GM03348 (cell line): ENCODE measurements at places on chromosomes 7 and 10.
A peak's percentile ranks its signal among the peaks of the same experiment; 100 is the strongest.

GRCh38 chr10:49526619-49527018 is 12.3 kb downstream of the ERCC6 start:
- peak; percentile 53 for DNase-seq

GRCh38 chr10:86281396-86281795 is 85.2 kb downstream of the GRID1 start:
- no peak for DNase-seq

GRCh38 chr10:86164174-86164774 is 202.3 kb downstream of the GRID1 start:
- DNase-seq = no peak

DNA sequence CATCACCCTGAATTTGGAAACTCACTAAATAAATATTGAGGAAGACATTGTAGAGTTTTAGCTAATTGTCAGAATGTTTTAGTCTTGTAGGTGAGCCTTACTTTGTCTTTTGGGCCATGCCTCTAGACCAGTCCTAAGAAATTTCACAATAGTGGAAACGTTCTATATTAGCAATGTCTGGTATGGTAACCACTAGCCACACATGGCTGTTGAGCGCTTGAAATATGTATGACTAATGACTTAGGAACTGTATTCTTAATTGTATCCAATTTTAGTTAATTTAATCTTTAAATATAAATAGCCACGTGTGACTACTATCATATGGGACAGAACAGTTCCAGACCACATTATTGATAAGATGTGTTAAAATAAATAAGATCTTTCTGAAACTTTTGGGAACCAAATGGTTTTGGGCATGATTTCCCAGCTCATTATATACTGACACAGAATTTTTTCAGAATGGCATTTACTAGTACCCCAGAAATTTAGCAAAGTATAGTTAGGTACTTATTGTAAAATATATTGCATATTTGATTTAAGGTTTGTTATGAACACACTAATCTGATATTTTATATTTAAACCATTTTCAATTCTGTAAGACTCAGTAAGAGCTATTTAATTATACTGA is 95.0 kb downstream of the VPS50 start:
- peak; percentile 77 for DNase-seq

DNA sequence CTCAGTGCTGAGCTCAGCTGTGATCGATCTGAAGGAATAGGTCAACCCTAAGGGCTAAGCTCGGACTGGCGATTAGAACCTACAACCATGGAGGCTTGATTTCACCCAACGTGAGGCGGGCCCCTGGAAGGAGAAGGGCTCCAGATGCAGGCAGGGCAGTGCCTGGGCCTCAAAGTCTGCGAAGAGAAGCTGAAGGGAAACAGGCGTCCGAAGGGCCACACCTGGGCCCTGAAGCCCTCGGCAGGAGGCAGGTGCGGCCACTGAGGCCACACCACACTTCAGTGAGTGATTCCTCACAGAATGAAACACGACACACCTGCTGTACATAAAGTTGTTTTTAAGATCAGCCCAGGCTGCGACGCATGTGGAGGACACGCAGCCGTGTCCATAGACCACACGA is 198.7 kb downstream of the PTPRN2 start:
- no peak for DNase-seq

- DNase-seq = no peak
Measured at GRCh38 chr10:119505588-119506315, 36.8 kb downstream of the RGS10 start.

GRCh38 chr7:16083931-16084330 is 337.4 kb downstream of the CRPPA start:
- no peak for DNase-seq

DNA sequence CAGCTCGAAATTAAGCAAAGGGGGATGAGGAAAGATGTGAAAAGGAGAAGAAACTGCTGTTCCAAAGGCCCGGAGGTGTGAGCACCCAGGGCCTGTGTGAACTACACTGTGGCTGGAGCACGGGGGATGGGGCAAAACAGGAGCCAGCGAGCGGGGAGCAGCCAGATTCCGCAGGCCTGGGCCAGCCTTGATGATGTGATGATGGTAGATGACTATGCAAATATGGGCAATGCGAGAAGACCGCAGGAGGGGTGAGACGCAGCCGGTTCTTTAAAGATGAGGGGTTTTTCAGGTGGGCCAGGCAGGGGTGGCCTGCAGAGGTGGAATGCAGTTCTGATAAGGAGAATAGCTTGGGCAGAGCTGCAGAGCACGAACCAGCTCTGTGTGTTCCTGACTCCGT is 61.5 kb downstream of the LANCL2 start:
- DNase-seq = no peak

GRCh38 chr10:114310346-114310745 is 71.3 kb downstream of the VWA2 start:
- DNase-seq = no peak

DNA sequence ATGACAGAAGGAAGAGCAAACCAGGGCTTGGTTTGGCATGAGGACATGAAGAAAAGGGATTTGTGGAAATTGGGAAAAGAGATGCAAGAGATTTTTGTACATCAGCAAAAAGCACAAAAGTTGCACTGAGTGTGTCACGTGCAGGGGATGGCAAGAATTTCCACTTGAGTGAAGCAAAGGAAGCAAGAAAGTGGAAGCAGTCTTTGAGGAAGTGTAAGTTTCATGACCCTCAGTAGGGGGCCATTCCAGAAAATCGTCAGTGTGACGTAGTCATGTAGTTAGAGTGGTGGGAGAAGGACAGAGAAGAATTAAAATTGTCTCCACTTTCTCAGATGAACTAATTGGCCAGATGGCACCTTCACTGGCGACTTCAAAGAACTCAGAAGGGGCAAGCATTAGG is 123.3 kb upstream of the FZD1 start:
- DNase-seq = no peak

DNA sequence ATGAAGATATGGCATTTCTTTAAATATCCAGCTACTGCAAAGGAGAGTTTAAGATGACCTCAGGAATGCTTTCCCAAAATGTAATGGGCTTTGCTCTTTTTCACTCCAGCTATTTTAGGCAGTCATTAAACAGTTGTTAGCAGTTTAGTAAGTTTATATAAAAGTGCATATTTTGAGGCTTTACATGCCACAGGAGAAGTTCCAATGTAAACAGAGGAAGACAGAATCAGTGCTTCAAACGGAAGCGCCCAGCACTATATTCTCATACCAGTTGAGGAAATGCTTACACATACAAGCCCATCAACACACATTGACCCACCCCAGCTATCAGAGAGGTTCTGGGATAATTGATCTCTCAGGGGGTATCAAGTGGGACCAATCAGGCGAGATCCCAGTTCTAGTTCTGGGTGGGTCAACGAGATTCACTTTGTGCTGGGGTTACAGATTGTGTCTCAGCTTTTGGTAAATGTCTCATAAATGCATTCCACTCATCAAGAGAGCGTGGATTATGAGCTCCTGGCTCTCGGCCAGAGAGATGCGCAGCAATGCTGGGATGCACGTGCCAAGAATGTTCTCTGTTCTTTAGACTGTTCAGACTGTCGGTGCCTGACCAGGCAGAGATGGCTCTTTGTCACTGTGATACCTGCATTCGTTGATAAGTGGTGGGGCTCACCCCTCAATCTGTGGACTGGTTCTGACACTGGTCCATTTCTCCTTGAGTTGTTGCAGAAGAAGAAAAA is 55.0 kb downstream of the CACNB2 start:
- DNase-seq = peak; percentile 11

- DNase-seq = no peak
Measured at GRCh38 chr7:154231732-154232131, 179.5 kb downstream of the DPP6 start.

DNA sequence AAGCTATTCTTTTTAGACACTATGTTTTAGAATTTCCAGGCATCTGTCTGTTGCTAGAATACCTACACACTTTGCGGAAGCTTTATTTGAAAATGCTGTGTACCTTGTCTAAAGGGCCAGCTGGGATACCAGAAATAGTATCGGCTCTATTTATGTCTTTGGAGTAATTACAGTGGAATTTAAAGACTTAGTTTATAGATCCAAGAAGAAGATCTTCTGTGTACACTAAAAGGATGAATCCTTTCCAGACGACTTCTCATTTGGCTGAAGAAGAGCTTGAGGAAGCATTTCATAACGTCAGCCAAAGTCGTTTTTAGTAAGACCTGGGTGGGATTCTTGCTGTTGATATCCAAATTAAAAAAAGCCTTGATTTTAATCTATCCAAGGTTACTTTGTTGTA is 365.9 kb downstream of the INHBA start:
- no peak for DNase-seq

GRCh38 chr10:72170263-72170662 is 45.5 kb upstream of the ANAPC16 start:
- no peak for DNase-seq

DNA sequence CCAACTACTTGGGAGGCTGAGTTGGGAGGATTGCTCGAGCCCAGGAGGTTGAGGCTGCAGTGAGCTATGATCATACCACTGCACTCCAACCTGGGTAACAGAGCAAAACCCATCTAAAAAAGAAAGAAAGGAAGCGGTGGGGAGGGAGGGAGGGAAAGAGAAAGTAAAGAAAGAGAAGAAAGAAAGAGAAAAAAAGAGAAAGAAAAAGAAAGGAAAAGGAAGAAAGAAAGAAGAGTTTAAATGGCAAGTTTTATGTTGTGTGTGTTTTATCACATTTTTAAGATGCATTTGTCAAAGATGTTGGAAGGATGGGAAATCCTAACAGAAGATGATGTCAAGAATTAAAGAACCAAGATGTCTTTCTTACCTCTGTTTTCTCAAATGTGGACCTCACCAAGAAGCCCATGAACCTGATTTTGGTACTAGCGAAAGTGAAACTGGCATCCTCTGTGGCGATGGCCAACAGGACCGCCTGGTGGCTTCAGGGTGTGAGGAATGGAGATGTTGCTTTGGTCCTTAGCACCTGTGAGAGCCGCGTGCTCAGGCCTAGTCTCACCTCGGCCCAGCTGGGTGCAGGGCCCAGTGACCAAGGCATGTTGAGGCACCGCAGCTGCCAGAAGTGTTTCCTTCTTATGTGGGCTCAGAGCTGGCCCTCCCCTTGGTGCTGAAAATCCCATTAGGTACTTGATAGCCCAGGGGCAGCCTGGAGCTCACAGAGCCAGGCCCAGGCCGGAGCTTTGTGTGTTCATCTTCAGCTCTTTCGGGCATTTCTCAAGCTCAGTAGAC is 9.8 kb downstream of the UCMA start:
- DNase-seq = no peak

GRCh38 chr10:129397198-129397974 is 69.7 kb upstream of the MGMT start:
- DNase-seq = no peak

DNA sequence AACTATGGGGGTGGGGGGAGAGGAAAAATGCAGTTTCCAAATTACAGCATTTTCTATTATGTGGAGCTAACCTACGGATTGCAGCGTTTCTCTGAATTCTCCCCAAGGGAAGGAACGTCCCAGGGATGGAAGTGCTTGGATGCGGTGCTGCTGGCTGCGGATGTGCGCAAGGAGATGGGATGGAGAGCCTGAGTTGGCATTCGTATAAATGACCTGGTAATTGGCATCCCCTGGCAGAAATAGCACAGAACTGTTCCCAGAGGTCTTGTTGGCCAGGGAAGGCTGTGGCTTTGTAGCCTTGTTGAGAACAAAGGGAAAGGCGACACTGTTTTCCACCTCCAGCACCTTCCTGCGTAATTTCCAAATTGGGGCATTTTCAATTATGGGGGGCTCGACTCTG is 2.7 kb downstream of the ORAI2 start:
- DNase-seq = no peak

DNA sequence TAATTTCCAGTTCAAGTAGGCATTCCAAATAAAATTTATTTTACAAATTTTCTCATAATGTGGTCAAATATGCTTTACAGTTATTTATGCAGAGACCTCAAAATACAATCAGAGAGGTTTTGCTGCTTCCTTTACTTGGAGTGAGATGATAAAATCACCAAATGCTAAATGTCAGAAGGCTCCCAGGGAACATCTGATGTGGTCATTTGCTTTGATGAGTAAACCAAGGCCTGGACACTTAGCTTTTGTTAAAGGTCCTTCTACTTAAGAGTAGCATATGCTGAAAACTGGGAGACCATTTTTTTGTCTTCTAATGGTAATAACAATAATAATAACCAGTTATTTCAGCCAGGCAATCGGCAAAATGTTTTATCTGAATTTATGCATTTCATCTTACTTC is 60.6 kb upstream of the AKR1E2 start:
- DNase-seq = no peak

GRCh38 chr10:117496616-117497028 is 45.9 kb upstream of the EMX2 start:
- peak; percentile 89 for DNase-seq

DNA sequence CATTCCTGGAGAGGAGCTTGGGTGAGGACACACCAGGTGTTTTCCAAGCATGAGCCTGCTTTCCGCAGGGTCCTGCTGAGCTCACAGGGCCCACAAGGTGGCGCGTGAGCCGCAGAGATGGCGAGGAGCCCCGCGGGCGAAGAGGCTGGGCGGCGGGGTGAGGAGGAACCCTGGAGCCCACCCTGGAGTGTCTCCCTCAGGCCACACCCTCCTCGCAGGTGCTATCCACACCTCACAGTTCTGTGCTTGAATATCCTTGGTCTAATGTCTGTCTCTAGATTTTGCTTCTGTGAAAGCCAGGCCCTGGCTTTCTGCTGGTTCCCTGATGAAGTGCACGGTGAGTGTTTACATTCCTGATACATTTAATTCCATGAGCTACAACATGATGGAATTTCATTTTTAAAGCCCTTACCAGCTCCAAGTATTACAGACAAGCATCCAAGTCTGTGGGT is 433.6 kb downstream of the ACTR3B start:
- DNase-seq = no peak

- no peak for DNase-seq
Measured at GRCh38 chr10:68829521-68829920, 2.2 kb downstream of the STOX1 start.

GRCh38 chr7:121373177-121373576 is 22.9 kb downstream of the FAM3C start:
- DNase-seq = no peak

- no peak for DNase-seq
Measured at GRCh38 chr10:25191162-25191895, 16.5 kb downstream of the GPR158 start.

DNA sequence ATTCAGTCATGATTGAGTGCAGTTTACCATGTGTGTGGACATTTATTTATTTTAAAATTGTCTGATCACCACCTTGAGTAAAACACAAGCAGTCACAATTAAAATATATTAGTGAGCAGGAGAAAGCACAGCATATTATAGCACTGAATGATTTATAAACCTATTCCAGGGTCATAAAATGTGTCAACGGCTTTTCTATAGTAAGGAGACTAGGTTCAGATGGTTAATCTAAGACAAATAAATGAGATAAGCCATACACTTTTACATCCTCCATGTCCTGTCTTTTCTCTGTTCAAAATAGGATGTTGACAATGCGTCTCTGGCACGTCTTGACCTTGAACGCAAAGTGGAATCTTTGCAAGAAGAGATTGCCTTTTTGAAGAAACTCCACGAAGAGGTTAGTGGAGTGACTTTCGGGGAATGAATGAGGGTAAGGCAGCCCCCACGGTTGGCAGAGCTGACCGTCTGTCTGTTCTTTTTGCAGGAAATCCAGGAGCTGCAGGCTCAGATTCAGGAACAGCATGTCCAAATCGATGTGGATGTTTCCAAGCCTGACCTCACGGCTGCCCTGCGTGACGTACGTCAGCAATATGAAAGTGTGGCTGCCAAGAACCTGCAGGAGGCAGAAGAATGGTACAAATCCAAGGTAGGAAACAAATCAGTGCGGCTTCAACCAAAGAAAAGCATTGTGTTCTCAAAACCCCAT is 5.4 kb downstream of the VIM start:
- no peak for DNase-seq
